A549 treated with ZK216348 at 1 μM for 4 hours (cell line): ENCODE measurements at places on chromosomes 1 and 21. TPM values are rescaled to one million over a fixed set of nuclear protein-coding genes. Genes with fewer than 3 reads are reported as not detected.

Gene TMEM125
- not detected in 5 replicates for total RNA-seq

Gene ATAD3C
- total RNA-seq, result not detected in 5 replicates

Gene C1orf185
- not detected in 5 replicates for total RNA-seq

Gene HAPLN2
- total RNA-seq, result 0.11 to 0.43 TPM (median 0.20 TPM) in 3 of 5 replicates, not detected in the others

Gene PAQR6
- 2.9 to 5.5 TPM (median 3.4 TPM) in 5 replicates for total RNA-seq

Gene TRIM45
- 0.66 to 1.8 TPM (median 1.6 TPM) in 5 replicates for total RNA-seq

Gene ADAMTS1
- 0.09 to 0.15 TPM (median 0.14 TPM) in 4 of 5 replicates, not detected in the other for total RNA-seq

Gene TFB2M
- 31.7 to 47.5 TPM (median 35.5 TPM) in 5 replicates for total RNA-seq

Gene CYP4A22
- not detected in 5 replicates for total RNA-seq

Gene THEMIS2
- total RNA-seq, result 0.53 to 1.1 TPM (median 0.74 TPM) in 5 replicates

Gene OR10X1
- not detected in 5 replicates for total RNA-seq

Gene HSD3B2
- not detected in 5 replicates for total RNA-seq

Gene CD247
- 0.21 to 0.42 TPM (median 0.31 TPM) in 5 replicates for total RNA-seq

Gene HRNR
- total RNA-seq, result not detected in 5 replicates

Gene AKNAD1
- total RNA-seq, result 1.0 to 2.7 TPM (median 1.3 TPM) in 5 replicates

Gene MAP10
- 0.52 to 1.3 TPM (median 0.92 TPM) in 5 replicates for total RNA-seq

Gene CCDC17
- total RNA-seq, result 0.19 to 0.45 TPM (median 0.28 TPM) in 5 replicates

Gene WNT2B
- 0.08 to 0.29 TPM (median 0.22 TPM) in 5 replicates for total RNA-seq

Gene TOR3A
- 34.8 to 44.6 TPM (median 42.7 TPM) in 5 replicates for total RNA-seq

Gene LRRC53
- not detected in 5 replicates for total RNA-seq

Gene TMEM52
- 0.32 to 1.7 TPM (median 0.82 TPM) in 5 replicates for total RNA-seq

Gene SMIM1
- 1.0 to 2.1 TPM (median 1.6 TPM) in 4 of 5 replicates, not detected in the other for total RNA-seq

Gene PDPN
- total RNA-seq, result not detected in 5 replicates

Gene ACKR1
- not detected in 5 replicates for total RNA-seq
